Skin of body (tissue), 3 donors: ENCODE measurements at places on chromosomes 16 and 17.
A peak's percentile ranks its signal among the peaks of the same experiment; 100 is the strongest.

GRCh38 chr16:65786916-65787315, 579.6 kb upstream of the CDH5 start:
- DNase-seq = peak; percentile 37

DNA sequence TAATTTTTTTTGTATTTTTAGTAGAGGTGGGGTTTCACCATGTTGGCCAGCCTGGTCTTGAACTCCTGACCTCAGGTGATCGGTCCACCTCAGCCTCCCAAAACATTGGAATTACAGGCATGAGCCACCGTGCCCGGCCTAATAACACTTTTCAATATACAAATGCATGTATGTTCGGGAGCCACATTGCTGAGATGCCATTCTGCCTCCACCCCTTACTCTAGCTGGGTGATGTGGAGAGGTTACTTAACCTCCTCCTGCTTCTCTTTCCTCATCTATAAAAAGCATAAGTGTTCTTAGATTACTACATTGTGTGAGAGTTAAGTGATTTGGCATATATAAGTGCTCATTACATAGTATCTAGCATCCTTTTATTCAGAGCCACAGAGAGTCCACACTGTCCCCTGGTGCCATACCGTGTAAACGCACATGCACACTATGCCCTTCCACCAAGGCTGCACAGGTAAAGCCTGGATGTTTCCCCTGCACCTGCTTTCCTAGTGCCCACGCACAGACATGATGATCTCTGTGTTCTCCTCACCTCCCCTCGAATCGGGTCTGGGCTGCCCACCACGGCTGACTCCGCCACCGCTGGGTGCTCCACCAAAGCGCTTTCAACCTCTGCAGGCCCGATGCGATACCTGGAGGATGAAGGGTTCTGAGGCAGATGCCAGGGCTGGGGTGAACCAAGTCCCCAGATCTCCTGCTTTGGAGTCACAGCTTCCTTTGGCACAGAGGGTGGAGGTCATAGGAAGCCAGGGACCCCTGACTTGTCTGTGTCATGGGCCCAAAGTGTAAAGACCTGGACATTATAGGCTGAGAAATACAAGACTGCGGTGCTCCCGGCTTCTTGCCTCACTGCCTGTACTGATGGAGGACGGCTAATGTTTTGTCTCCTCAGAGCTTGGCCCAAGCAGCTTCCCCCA, 49.0 kb upstream of the ACSM2B start:
- DNase-seq = no peak

DNA sequence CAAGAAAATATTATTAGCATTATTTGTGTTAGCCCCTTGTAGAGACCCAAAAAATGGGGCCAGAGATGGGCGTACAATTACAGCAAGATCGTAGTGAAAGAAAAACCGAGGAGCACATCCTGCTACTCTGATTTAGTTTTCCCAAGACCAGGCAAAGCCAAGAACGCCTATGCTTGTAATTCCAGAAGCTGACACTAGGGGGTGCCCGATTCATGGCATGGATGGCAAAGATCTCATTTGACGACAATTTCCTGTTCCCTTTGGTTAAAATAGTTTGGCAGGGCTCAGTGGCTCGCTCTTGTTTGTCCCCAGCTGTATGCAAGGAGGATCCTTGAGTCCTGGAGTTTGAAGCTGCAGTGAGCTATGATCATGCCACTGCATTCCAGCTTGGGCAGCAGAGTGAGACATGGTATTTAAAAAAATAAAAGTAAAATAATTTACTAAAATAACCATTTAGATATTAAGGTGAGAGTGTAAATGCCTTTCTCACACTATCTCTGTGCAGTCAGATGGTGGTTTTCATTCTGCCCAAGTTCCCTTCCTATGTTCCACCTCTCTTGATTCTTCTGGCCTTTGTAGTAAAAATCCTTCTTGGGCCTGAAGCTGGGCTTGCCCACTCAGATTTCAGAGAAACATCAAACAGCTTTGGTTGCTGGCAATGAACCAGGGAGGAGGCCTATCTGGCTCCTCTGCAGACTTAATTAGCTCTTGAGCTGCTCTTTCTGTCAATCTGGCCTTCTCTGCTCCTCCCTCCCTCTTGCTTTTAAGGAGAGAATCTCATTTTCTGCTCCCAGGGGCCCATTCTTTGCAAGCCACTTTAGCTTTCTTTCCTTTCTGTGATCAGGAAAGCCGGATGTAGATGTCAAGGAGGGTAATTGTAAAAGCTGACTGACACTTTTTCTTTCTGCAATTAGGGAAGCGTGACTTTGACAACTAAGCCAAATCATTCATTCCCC, 31.2 kb downstream of the TMEM238L start:
- peak; percentile 25 for DNase-seq

GRCh38 chr17:65103896-65104295, 33.3 kb upstream of the RGS9 start:
- no peak for DNase-seq
